ENCODE measurements at places on chromosomes 16 and 17.
A peak's percentile ranks its signal among the peaks of the same experiment; 100 is the strongest.

- DNase-seq = no peak
Measured at GRCh38 chr17:80704381-80704819, 159.8 kb downstream of the RPTOR start.

GRCh38 chr17:73744411-73744810 lies 100.2 kb upstream of the SDK2 start:
- no peak for DNase-seq

DNA sequence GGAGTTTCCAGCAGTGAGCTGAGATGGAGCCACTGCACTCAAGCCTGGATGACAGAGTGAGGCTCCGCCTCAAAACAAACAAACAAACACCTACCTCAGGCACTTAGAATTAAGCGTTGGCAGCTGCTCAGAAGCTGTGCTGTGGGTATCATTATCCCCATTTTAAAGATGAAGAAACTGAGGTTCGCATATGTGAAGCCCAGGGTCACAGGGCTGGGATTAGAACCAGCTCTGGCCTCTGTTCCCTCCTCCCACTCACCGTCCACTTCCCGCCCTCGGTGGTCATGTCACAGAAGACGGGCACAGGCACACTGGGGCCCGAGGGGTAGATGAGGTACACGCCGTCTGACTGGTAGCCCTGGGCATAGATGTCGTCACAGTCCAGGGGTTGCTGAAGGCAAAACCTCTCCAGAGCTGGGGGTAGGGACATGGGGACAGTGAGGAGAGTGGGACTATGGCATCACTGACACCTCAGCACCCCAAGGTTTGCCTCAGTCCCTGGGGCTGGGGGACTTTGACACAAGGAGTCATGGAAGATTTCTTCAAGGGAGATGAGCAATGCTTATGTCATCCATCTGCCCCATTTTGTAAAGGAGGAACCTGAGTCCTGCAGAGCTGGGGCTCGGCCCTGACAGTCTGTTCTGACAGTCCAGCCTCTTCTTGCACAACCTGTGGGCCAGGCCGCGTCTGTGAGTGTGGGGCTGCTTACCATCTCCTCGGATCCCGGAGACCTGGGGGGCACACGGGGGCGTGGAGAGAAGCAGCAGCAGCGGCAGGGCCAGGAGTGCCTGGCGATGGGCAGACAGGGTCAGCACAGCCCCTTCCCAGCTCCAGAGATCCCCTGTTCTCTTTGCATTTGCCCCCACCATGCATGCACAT lies 700 bp downstream of the MFAP4 start:
- DNase-seq = no peak

- no peak for DNase-seq
Measured at GRCh38 chr17:27533874-27534815, 77.9 kb downstream of the KSR1 start.

DNA sequence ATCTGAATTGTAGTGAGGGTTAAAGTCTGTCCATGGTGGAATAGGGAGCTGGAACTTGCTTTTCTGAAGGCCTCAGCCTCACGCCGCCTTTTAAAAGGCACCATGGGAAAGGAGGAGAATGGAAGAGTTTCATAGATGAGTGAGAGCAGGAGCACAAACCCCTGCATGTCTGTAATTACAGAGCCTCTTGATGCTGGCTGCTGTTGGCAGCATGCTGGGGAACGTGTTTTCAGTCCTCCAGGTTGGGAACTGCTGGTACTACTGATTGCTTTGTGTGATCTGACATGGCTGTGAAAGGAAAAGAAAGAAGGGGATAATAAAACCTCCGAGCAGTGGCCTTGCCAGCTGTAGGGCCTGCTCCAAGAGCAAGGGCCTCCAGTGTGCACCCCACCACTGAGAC lies 16.8 kb upstream of the DYNLL2 start:
- DNase-seq = no peak

GRCh38 chr17:41118721-41119120 lies 548 bp upstream of the KRTAP4-11 start:
- no peak for DNase-seq

DNA sequence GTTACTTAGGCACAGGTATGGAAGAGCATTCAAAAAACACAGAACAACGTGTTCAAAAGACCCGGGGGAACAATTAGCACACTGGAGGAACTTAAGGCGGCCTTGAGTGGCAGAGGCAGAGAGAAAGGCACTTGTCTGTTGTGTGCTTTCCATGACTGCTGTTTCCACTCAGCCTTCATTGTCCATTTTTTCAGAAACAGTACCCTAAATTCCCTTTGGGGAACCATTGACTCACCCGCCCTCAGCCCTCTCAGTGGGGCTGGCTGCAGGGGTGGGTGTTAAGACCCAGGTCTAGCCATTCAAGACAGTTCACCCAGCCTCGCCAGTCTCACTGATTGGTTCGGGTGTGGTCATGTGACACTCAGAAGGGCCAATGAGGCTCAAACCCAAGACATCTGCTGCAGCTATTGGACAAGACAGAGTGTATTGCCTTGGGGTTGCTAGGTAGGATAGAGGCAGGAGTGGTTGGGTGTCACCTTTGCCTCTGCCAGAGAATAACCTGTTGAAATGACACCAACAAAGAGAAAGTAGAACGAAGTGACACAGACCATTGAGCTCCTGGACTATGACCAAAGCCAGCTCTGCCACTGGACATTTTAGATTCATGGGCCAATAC lies 19.6 kb upstream of the CEP20 start:
- peak; percentile 57 for DNase-seq

- no peak for DNase-seq
Measured at GRCh38 chr16:71524566-71525553, 1.4 kb upstream of the CHST4 start.

- no peak for DNase-seq
Measured at GRCh38 chr17:70464995-70465394, 295.7 kb downstream of the KCNJ2 start.

DNA sequence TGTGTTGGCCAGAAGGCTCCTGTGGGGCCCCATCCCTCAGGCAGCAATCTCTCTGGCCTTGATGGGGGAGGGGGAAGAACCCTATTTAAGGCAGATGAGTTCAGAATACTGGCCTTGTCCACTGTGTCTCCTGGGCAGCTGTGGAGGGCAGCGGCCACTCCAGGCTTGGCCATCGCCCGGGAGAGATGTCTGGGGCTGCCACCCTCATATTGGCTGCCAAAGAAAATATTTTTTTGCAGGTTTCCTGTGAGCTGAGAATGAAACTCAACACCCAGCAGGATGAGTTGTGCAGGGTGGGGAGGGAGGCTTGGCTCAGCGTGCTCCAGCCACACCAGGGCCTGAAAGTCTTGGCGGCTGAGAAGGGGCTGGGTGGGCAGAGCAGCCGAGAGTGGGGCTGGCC lies 14.4 kb upstream of the TIMP2 start:
- DNase-seq = no peak

- no peak for DNase-seq
Measured at GRCh38 chr16:3554351-3554928, 22.8 kb downstream of the NLRC3 start.

GRCh38 chr16:64870859-64871258 lies 251.0 kb downstream of the CDH11 start:
- DNase-seq = no peak

DNA sequence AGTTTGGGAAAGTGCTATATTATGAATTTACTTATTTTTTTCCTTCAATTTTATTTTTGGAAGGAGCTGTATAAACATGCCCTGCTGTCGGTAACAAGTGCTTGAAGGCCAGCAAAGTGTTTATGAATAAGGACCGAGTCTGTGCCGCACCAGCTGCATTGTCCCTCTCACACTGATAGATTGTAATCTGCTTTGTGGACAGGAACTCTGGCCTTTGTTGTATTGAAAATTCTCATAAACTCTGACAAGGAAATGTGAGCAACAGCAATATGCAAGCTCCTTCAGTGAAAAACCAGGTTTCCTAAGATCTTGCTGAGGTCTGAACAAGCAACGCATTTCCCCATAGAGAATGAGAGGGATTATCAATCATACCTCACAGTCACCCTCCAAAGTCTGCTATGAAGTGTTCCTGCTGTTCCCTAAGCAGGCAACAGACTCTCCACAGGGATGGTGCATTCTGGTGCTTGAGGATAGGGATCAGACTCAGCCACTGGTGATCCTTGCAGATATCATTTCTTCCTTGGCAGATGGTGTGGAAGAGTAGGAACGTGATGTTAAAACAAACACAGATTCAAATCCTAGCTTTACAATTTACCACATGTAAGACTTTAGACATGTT lies 109.6 kb downstream of the KCNJ2 start:
- no peak for DNase-seq

DNA sequence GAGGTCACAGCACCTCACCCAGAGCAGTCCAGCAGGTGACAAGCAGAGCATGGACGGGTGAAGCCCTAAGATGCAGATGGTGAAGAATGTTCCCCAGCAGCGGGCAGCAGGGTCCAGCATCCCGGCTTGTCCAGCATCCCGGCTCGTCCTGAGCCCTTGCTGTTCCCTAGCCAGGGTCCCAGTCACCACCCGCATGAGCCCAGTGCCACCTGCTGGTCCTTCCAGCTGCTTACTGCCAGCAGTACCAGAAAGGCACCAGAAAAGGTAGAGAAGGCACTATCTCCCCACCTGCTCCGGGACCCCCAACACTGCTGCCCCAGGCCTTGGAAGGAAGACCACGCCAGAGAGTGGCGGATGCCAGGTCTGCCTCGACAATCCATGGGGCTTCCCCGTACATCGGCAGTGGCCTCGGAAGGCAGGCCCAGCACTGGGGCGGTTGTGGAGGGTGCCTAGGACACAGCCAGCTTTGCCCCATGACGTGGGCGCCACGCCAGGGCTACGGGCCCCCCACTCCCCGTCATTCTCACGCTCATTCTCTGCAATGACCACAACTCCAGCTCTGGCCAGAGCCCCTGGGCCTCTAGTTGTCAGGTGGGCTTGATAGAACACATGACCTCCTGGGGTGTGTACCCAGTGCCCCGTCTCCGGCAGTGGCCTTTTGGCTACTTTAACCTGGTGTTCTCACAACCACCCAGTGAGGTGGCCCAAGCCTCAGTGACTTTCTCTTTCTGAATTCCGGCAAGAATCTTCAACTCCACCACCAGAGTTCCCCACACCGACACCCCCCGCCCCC lies 1.4 kb downstream of the CENPX start:
- peak; percentile 57 for DNase-seq

DNA sequence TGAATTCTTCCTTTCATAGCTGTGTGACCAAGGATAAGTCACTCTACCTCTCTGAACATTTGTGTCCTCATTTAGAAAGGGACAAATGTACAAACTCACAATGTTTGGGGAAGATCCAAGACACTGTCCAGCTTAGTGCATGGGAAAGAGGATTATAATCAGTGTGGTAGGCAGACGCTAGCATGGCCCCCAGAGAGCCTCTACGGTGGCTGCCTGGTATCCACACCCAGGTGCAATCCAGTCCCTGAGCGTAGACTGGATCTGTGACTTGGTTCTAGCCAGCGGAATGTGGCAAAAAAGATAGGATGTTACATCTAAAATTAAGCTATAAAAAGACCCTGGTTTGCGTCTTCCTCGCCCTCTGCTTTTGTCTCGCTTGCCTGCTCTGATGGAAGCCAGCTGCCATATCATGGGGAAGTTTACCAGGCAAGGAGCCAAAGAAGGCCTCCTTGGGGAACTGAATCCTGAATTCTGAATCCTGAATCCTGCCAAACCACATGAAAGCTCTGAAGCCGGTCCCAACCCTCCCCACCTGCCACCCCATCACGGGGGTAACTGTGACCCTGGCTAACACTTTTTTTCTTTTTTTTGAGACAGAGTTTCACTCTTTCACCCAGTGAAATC lies 51.7 kb downstream of the PLXDC1 start:
- no peak for DNase-seq

- no peak for DNase-seq
Measured at GRCh38 chr17:78658281-78658785, 81.1 kb upstream of the DNAH17 start.

DNA sequence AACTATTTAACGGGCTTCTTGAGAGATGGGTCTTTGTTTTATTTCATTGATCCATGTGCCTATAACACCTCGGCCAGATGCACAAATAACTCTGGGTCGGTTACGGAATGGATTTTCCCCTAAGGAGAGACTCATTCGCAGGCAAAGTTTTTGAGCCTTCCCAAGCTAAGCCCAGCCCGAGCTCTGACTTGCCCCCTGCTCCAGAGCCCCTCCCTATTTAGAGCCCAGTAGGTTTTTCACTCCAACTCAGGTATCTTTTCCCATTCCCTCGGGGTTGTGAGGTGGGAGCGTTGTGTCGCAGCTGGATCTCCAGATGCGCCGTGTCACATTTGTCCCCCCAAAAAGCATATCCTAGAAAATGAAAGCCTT lies 812 bp upstream of the MYOCD start:
- no peak for DNase-seq

DNA sequence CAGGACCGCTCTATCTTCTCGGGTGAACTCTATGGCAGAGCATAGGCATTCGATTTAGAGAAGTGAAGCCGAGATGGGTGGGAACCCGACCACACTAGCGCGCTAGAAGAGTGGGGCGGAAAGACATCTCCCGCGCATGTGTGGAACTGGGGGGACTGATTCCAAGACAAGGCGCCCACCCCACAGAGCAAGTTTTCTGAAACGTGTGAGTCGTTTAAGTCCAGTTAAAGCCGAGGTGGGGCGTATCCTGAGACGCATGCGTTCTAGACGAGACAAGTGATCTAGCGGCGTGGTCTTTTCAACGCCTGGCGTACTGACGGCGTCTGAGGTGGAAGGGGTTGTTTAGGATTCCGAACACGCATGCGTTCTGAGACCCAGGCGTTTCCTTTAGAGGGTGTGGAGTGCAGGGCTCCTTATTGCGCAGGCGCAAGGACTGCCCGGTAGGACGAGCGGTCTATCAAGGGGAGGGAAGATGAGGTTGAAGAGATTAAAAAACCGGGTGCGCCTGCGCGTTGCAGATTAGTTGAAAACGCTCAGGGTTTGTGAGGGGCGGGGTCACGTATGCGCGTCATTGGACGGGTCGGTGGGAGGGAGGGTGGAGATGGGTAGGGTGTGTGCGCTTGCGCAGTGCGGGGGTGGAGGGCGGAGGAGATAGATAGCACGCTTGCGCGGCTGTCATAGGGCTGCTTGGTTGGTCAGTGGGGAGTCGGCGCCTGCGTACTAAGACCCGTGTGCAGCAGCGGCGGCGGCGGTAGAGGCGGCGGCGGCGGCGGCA lies at the start of gene EIF5A:
EIF5A (plus strand) TSS at position 718 of the 775 bp plus-strand sequence. CDS start 2,008 bp downstream, outside the sequence.
- DNase-seq = peak; percentile 99

DNA sequence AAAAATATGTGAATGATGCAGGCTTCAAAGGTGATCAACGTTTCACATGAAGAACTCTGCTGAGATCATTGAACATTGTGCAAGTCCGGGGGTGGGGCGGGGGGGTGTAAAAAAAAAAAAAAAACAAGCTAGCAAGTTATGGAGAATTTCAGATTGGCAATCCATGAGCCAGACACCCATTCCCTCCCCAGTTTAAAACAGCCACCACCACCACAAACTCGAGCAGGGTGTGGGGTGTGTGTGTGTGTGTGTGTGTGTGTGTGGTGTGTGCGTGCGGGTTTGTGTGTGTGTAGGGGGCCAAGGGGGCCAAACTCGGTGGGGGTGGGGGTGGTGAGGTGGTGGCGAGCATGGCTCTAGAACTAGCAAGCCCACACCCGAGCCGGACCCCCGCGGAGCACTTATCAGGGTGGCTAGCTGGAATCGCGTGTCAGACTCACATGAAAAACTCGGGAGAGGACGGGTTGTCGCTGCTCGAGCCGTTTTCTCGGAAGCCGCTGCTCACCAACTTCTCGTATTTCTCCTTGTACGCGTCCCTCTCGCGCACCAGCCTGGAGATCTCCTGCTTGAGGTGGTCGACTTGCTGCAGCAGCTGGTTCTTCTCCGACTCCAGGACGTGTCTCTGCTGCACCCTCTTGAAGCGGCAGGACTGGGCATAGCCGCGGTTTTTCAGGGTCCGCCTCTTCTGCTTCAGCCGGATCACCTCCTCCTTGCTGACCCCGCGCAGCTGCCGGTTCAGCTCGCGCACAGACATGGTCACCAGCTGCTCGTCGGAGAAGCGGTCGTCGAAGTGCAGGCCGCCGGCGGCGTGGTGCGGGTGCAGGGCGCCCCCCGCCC lies 2.0 kb downstream of the MAF start:
- DNase-seq = no peak
